AG20443 (cell line): ENCODE measurements at places on chromosomes 6 and 20.

- DNase-seq: no peak
Measured at GRCh38 chr20:34337982-34338726, 24.9 kb upstream of the ITCH start.

- DNase-seq: no peak
Measured at GRCh38 chr6:37016995-37017394, 11.5 kb downstream of the FGD2 start.

GRCh38 chr6:168962886-168963285, 290.8 kb downstream of the THBS2 start:
- peak; percentile 66 for DNase-seq

DNA sequence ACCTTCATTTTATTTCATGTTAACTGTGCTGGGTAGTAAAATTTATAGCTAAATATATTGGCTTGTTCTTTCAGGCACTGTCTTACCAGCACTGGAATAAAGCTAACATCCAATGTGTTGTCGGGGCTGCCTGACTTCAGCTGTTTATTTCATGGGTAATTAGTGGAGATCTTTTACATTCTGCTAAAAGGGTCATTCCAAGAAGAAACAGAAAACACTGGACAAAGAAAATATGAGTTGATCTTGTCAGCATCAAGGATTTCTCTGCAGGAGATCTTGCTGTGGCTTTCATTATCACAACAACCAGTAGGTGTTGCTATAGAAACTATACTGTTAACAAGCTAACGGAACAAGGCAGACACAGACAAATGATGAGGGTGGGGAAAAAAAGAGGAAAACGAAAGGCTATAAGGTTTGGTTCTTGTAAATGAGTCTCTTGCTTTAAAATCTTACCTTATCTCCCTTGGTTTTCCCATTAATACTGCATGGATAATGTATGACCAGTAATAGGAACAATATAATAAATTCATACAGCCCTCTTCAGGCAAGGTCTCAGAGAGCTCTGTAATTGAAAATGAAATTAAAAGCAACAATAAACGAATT, 206.8 kb downstream of the SIM1 start:
- peak; percentile 25 for DNase-seq

GRCh38 chr6:11653028-11653583, 115.6 kb downstream of the TMEM170B start:
- peak; percentile 83 for DNase-seq

DNA sequence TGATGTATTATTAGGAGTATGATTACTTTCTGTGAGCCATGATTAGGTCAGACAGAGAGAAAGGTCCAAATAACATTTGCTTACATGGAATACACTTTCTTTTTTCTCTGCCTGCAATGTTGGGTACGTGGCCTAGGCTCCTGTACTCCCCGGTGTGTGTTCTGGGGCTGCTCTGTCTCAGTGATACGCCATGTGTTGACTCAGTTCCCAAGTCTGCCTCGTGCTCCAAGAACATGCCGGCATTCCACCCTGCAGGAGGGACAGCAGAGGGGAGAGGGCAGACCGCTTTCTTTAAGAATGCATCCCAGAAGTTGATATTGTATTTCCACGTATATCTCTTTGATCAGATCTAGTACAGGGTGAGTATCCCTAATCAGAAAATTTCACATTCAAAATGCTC, 33.3 kb upstream of the THBS2 start:
- no peak for DNase-seq

- DNase-seq: no peak
Measured at GRCh38 chr6:26304213-26304796, 60.7 kb upstream of the BTN3A2 start.

- DNase-seq: peak; percentile 58
Measured at GRCh38 chr6:41976794-41977484, 35.3 kb upstream of the CCND3 start.

DNA sequence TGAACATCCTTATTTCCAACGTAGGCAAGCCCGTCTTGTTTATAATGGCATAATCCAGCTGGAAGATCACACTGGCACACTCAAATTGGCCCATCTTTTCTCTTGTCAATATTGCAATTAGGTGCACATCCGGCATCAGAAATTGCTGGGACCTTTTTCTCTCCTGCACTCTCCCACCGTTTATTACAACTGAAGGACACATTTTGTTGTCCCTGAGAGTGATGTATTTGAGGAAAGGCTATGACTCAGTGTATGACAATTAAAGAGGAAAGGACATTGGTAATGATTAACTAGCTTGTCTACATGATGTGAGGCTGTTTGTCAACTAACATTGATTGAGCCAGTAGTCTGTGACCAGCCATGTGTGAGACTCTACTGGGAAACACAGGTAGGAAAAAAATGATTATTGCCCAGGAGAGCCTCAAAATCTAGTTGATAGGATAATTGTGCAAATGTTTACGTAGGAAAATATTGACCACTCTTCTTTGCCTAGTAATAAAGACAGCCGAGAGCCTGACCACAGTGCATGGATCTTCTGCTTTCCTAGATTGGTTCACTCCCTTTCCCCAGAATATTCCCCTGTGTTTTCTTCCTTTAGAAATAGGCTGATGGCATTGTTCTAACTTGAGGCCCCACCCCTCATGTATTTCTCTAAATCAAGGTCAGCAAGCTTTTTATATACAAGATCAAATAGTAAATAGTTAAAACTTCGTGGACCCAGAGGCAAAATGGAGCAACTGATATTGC, 230.0 kb upstream of the BTBD3 start:
- no peak for DNase-seq

- DNase-seq: peak; percentile 38
Measured at GRCh38 chr20:23050076-23050838, 785 bp upstream of the THBD start.

DNA sequence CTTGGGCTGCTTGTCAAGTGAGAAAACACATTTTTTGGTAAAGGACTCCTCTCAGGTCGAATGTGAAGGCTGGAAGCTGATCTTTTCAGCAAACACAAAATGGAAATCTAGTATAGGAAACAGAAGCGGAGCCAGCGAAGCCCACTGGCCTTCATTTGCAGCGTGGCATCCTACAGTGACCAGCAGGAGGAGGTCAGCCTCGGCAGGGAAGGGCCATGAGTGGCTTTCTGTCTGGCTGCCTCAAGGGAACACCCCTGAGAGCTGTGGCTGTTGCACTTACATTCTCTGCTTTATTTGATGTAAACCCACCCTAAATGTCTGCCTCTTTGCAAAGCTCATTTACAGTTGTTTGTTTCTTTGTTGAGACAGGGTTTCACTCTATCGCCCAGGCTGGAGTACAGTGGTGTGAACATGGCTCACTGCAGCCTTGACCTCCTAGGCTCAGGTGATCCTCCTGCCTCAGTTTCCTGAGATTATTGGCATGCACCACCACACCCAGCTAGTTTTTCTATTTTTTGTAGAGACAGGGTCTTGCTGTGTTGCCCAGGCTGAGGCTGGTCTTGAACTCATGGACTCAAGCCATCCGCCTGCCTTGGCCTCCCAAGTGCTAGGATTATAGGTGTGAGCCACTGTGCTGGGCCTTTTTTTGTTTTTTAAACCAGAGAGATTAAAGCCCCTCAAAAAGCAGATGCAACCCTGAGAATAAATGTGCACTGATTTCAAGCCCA, 322.0 kb upstream of the SOX4 start:
- DNase-seq: no peak

DNA sequence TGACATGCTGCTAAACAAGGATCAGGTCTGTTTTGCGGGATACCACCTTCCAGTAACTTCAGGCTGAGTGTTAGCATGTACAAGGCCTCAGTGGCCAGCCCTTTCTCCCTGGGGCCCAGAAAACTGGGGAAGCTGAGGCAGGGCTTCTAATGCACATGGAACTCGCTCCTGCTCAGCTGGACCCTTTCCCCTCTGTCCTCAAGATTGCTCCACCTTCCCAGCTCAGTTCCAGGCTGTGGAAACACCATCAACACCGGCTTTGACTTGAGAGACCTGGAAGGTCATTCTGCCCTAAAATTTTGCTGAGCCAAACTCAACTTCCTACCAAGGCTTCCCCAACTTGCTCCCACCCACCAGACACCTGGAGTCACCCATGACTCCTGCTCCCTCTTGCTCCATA, 4.2 kb upstream of the BLCAP start:
- DNase-seq: no peak

DNA sequence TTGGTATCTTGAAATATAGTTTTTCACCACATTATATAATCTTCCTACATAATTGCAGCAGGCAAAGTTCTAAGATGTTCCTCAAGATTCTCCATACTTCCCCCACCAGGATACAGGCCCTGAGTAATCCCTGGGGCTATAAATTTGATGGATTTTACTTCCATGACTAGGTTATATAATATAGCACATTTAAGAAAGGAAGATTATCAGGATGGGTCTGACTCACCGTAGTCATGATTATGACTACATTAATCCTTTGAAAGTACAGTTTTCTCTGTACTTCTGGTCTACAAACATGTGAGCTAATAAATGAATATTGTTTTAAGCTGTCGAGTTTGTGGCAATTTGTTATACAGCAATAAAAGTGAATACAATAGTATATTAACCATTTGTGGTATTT, 122.5 kb downstream of the MACROD2 start:
- no peak for DNase-seq

DNA sequence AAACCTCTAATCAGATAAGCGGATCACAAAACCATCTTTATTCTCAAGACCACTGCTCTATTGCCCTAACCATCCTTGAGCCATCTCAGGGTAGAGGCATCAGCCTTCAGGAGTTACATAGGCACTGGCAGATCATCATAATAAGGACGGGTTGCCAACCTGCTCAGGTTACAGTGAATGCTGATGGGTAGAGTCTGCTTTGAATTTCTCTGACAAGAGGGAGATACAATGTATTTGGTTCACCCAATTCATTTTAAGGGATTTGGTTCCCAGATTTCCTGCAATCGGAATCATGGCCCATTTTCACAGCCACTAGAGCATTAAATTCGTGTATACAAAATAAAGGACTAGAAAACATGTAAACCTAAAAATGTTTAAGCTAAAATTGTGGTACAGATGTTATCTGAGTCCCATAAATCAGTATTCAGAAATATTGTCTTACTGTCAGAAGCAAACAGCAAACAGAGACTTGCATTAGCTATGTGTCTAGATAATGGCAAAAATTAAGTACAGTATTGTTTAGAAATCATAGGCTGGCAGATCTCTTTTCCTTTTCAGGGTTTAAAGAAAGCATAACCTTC, 41.9 kb upstream of the TMEM170B start:
- DNase-seq: no peak

GRCh38 chr6:43972913-43973300, 154.3 kb downstream of the MRPL14 start:
- peak; percentile 92 for DNase-seq

DNA sequence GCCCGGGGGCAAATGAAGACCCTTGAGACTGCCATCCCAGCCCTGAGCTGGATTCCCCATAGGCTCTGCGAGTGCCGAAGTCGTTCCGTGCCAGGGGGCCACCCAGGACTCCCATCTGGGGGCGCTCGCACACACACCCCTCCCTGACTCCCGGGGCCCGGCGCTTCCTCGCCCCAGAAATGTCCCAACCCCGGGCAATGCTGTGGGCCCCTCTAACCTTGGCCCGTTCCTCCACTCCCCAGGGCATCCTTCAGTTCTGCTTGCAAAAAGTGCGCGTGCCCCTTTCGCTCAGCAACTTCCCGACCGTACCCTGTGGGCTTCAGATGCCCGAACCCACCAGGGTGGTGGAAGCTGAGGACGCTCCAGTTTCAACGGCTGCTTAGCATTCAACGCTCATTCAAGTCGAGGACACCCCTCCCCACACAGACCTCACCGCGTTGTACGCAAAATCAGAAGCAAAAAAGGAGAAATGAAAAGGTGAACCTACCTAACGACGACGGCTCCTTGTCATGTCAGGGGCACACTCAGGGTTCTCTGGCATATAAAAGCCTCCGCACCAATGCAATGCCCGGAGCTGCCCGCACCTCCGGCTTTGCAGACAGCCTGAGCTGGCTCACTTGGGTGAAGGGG, 25.3 kb downstream of the RIPOR2 start:
- peak; percentile 53 for DNase-seq

DNA sequence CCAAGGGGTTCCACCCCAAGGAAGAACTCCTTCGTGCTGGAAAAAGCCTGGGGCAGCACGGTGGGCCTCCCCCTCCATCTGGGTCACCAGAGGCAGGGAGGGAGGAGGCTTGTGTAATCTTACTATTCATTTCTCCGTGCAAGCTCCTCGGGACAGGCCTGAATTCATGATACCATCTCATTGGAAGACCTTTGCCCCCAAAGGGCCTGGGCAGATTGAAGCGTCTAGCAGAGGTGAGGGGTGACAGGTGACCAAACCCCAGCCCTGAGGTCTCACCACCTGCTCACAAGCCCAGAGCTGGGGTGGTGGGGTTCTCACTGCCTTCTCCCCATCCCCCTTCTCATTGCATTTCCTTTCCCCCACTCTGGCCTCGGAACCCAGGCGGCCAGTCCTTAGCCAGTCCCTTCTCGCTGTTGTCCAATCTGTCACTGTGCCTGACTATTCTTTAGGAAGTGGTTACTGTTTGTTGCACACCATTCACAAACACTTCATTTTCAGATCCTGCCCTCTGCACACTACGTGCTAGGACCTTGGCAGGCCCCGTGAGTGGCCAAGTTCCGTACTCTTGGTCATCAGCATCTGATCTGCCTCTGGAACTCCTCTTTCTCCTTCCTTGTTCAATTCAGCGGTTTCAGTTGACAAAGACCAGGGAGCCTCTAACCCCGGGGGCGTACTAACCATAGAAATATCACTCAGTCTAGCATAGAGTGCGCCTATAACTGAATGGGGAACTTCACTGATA, 137.1 kb downstream of the LY86 start:
- DNase-seq: no peak

DNA sequence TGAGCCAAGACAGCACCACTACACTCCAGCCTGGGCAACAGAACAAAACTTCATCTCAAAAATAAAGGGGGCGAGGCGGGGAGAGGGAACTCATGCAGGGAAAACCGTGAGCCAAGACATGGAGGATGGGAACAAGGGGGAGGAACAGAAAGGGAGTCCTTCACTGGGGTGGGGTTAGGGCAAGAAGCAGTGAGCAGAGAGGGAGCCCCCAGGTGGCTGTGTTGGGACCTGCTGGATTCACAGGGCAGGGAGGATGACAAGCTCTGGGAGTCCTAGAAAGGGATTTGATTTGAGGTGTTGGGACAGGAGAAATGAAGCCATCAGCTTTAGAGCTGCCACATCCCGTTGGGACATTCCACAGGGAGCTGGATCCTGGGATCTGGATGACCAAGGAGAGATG, 90.6 kb upstream of the TOP1 start:
- DNase-seq: no peak

GRCh38 chr6:111581957-111582356, 23.7 kb downstream of the TRAF3IP2 start:
- no peak for DNase-seq

- no peak for DNase-seq
Measured at GRCh38 chr6:122025104-122025503, 374.3 kb upstream of the HSF2 start.

GRCh38 chr6:9002833-9003232, 567.5 kb upstream of the SLC35B3 start:
- DNase-seq: no peak

GRCh38 chr6:112141707-112142106, 54.3 kb downstream of the FAM229B start:
- no peak for DNase-seq

DNA sequence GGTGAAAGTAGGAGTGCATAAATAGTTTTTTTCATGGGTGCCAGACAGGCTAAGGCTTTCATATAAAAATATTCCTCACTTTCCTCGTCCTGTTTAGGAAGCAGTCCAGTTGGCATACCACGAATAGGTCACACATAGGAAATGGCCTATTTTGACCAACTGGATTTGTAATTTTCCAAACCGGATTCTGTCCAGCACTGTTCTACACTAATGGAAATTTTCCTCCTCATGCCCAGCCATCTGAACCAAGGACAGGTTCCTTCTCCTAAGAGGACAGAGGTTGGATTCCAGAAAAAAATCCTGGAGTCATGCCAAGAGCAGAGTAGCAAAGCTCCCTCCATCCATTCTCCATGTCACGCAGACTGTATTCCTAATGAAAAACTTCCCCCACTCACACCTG, 43.1 kb downstream of the PANK2 start:
- DNase-seq: no peak
